BJ (cell line): ENCODE measurements at places on chromosomes 7 and 10.
A peak's percentile ranks its signal among the peaks of the same experiment; 100 is the strongest.

GRCh38 chr7:41491308-41491707 lies 211.6 kb downstream of the INHBA start:
- DNase-seq: no peak

- DNase-seq: peak; percentile 94
Observed at GRCh38 chr10:52318822-52319464, 4.9 kb downstream of the DKK1 start.

DNA sequence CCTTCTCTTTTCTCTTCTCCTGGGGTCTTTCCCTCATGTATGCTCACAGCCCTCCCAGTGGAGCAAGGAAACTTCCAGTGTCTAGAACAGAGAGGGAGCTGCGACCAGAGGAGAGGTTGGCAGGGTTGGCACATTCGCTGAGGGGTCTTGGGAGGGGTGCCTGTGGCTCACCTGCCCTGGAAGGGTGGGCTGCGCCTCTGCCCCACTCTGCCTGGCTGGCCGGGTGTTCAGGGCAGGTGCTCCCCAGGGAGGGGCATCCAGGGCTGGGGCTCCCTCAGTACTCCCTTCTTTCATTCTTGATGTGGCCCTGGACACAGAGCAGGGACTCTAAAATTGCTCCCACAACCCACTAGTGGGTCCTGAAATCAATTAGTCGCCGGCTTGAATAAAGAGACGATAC lies 16.9 kb downstream of the SHH start:
- DNase-seq: no peak

GRCh38 chr10:46543466-46544377 lies 12.7 kb downstream of the GPRIN2 start:
- no peak for DNase-seq

GRCh38 chr10:64682043-64682442 lies 1160.8 kb downstream of the REEP3 start:
- DNase-seq: no peak

DNA sequence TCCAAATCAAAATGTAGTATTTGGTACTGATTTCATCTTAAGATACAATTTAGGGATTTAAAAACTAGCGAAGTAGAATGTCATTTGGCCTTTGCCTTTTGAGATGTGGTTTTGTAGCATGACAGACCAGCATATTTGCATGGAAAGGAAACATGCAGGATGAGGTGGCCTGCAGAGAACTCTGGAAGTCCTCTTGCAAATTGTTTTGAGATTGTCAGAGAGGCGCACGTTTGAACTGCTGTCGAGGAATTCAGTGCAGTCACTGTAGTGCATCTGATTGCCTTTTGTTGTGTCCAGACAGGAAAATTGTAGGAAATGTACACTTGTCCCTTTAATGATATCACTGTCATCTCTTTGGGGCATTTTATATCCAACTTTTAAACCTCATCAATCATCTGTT lies 136.7 kb downstream of the CELF2 start:
- DNase-seq: no peak
